GM12865 (cell line): ENCODE measurements at places on chromosomes 7 and 10.

- no peak for DNase-seq
These were observed 401.9 kb downstream of the PARD3 start for GRCh38 chr10:34413214-34413613.

GRCh38 chr10:43965033-43965917 is 316.6 kb upstream of the ZNF32 start:
- peak; percentile 54 for DNase-seq

GRCh38 chr10:132861884-132862461 is 76.0 kb upstream of the NKX6-2 start:
- DNase-seq: no peak

DNA sequence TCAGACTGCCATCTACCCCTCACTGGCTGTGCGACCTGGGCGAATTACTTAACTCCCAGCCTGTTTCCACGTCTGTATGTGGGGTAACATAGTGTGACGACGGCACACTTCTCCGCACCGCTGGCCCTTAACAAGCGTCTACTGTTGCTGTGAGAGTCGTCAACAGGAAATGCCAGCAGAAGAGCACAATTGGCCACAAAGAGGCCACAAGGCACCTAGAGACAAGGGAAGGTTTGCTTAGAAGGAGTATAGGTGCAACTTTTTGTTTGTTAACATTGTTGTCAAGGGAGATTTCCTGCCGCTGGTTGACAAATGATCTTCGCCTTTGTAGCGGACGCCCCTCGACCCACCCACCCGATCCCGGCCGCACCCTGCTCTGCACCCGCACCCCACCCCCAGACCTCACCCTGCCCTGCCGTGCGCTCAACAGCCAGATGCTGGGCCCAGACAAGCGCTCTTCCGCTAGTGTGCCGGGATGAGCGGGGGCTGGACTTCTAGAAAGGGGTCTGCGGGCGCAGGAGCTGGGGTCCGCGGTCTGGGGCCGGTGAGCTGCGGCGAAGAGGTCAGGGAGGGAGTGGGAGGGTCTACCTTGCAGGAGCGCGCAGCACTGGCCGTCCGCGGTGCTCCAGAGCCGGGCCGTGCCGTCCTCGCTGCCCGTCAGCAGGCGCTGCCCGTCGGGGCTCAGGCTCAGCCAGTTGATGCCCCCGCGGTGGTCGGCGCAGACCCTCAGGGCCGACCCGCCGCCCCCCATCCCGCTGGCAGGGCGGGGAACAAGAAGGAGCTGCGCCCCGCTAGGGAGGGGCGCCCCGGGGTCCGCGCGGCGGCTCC is 785 bp downstream of the WDR86 start:
- DNase-seq: peak; percentile 62

GRCh38 chr7:49398236-49398635 is 375.2 kb upstream of the VWC2 start:
- no peak for DNase-seq

DNA sequence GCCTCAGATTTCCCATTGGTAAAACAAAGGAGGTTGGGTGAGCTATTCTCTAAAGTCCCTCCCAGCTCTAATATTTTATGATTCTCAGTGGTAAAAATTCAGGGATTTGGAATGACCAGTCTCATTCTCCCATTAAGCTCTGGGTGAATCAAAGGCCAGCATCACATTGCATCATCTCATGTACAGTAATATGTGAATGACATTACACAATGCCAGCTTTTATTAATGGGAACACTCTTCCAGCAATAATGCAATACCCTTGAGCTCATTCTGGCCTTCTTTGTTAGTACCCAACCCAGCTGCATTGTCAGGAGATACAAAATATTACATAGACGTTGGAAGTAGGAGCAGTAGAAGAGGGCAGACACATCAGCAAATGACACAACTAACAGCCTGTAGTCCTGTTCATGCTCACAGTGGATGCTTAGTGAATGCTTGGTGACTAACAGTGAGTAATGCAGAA is 100.0 kb upstream of the EGR2 start:
- no peak for DNase-seq

DNA sequence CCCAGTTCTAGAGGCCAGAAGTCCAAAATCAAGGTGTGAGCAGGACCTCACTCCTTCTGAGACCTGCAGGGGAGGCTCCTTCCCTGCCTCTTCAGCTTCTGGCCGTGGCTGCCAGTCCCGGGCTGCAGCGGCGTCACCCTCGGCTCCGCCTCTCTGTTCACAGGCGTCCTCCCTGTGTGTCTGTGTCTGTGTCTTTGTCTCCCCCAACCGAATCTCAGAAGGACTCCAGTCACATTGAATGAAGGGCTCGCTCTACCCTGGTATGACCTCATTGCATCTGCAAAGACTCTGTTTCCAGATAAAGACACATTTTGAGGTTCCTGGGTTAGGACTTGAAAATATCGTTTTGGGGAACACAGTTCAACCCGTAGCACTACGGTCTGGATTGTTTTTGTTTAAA is 33.1 kb upstream of the GALNT11 start:
- DNase-seq: peak; percentile 29

- no peak for DNase-seq
These were observed 41.6 kb downstream of the DNAJB9 start for GRCh38 chr7:108611268-108611667.

- no peak for DNase-seq
These were observed 14.7 kb downstream of the KCTD7 start for GRCh38 chr7:66643395-66643794.

- DNase-seq: no peak
These were observed 1.4 kb downstream of the GPR141 start for GRCh38 chr7:37684927-37685326.

DNA sequence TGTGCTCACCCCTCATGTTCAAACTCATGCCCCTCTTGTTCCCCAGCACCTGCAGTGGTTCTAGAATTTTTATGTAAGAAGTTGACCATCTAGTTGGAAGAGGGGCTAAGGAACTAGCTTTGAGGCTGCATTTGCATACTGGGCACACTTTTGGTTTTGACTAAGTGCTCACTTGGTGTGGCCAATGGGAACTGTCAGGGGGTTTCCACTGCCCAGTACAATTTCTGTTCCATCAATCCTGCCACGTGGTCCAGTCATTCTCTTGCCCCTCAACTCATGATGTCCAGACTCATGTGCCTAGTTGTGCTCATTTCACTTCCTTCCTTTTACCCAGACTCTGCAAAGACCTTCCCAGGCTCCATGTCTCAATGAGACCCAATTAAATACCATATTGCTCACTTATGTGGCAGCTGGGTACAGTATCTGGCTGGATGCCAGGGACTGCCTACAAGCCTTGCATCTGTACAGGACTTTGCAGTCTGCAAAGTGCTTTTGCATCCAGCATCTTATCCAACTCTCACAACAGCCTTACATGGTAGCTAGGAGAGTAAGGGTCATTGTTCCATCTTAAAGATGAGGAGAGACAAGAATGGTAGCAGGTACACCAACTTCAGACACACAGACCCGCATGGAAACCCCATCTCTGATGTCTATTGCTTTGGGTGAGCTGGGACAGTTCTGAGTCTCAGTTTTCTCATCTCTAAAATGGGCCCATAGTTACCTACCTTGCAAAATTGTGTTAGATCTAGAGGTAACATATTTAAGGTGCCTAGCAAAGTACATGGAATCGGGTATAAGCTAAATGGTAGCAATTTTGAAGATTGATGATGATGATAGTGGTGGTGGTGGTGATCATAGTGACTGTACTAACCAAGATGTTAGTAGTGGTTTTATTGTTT is 30.1 kb upstream of the KCNMA1 start:
- peak; percentile 83 for DNase-seq
